ENCODE measurements at places on chromosomes 13 and 19.

DNA sequence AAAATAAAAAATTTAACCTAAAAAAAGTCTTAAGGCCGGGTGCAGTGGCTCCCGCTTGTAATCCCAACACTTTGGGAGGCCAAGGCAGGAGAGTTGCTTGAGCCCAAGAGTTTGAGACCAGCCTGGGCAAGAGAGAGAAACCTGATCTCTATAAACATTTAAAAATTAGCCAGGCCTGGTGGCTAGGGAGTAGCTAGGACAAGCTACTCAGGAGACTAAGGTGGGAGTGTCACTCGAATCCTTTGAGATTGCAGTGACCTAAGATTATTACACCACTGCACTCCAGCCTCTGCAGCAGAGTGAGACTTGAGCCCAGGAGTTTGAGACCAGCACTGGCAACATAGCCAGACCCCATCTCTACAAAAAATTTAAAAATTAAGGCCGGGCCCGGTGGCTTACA lies 1.1 kb downstream of the CCDC97 start:
- no peak for DNase-seq

DNA sequence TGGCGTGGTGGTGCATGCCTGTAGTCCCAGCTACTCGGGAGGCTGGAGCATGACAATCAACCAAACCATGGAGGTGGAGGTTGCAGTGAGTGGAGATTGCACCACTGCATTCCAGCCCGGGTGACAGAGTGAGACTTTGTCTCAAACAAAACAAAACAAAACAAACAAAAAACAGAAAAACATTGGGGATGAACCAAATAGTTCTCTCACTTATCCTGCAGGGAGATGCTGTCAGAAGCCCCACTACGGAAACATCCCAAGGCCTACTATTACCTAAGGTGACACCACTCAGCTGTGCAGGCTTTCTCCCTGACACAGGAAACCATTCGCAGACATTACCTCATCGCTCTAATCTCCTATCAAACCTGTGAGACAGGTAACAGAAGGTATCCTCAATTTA lies 113.5 kb downstream of the FOXO1 start:
- no peak for DNase-seq

DNA sequence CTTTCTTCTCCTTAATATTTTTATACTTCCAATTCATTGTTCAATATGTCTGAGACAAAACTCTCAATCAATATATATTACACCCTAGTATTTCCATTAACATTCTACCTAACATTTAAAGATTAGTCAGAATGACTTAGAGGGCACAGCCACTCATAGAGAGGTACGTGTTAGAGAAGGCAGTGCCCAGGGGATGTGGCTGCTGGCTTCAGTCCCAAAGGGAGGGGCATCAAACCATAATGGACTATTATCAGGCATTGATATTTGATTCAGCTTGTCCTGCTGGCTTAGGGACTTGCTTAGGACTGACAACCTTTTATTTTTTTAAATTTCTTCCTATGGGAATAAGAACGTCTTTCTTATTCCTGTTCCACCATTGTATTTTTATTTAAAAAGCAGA lies 1392.0 kb upstream of the ATXN8OS start:
- no peak for DNase-seq

DNA sequence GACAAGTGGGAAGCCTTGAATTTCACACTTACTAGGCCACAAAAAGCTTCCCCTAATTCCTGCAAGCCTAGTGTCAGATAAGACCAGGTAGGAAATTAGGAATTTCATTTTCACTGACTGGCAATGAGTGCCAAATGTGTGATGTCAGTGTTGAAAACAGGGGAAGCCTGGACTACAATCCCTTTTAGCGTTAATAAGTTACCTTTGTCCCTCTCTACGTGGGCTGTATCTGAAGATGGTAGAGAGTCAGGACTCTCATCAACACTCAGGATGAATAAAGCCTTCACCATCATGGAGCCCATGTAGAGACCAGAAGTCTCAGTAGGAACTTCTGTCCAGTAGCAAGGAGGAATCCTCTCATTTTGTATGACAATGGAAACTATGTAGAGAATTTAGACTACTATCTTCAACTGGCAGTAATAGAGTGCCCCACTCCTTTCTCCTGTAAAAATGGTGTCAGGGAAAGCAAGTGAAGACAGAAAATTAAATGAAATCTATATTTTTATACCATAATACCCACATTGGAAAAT lies 324.1 kb upstream of the KLHL1 start:
- DNase-seq: no peak

GRCh38 chr19:30280018-30280417 lies 92.2 kb upstream of the ZNF536 start:
- no peak for DNase-seq

- no peak for DNase-seq
These were observed 28.3 kb downstream of the CNMD start for GRCh38 chr13:52711286-52711685.

GRCh38 chr13:54287062-54287764 lies 1258.6 kb downstream of the OLFM4 start:
- DNase-seq: no peak

GRCh38 chr19:2798733-2799132 lies 13.4 kb downstream of the THOP1 start:
- no peak for DNase-seq

DNA sequence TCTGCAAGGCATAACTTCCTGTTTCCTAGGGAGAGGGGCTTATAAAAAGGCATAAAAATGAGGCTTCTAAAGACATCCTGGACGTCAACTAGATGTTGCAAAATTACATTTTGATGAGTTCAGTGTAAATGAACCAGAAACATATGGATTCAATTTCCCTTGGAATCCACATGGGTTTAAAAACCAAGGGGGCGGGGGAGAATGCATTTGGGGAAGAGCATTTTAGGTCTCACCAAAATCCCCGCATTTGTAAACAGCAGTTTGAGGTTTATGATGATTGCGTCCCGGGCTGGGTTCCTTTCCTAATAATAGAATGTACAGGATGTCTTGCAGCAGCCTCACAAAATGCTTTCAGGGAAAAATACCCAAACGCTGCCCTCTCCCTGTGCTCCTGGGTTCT lies 407.8 kb downstream of the ZNF536 start:
- no peak for DNase-seq

DNA sequence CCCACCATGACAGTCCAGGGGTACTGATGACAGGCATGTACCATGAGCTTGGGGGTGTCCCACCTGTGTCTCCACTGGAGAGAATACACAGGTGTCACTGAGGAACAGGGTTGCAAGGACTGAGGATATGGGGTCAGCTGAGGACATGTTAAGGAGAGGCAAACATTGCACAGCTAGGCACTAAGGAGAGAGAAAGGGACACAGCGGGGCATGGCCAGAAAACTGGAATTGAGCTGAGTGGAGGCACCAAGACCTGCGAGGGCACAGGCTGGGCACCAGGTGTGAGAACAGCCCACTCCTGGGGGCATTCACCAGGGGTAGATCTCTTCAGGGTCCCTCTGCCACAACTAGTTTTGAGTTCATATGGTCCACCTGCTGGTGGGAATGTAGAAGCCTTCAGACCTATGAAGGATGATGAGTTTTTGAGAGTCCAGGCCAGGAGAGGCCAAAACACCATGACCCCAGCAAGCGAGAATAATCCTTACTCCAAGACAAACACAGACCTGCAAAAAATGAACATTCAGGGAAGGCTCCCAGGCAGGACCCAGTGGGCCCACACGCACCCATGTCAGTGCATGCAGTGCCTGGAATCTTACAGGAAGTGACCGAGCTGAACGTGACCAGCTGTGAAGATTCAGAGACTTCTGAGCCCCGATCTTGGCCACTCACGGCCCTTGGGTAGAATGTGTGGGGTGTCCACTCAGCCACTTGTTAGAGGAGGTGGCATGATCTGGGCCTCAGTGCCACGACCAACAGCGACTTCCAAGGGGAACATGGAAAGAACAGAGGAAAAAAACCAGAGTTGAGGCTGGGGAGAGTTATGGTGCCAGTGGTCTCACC lies 1.4 kb upstream of the ZNF584 start:
- DNase-seq: no peak

GRCh38 chr19:31538879-31539278 lies 189.6 kb upstream of the TSHZ3 start:
- no peak for DNase-seq

DNA sequence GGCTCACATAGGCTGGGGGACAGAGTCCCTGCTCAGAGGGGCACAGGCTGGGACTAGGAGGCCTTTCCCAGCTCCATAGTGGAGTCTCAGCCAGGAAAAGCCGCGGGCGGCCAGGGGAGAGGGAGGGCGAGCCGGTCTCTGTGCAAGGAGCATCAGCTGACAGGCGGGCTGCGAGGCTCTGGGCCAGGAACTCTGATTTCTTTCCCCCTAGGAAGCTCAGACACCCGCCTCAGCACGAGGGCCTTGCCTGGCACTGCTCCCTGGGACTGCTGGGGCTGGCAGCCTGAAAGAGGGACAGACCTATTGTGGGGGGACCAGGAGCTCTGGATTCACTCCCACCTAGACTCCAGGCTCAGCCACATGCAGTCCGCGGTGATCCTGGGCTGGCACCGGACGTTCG lies 2.2 kb upstream of the PLK5 start:
- DNase-seq: no peak

- no peak for DNase-seq
These were observed 54.0 kb upstream of the MYO16 start for GRCh38 chr13:108575430-108575829.

DNA sequence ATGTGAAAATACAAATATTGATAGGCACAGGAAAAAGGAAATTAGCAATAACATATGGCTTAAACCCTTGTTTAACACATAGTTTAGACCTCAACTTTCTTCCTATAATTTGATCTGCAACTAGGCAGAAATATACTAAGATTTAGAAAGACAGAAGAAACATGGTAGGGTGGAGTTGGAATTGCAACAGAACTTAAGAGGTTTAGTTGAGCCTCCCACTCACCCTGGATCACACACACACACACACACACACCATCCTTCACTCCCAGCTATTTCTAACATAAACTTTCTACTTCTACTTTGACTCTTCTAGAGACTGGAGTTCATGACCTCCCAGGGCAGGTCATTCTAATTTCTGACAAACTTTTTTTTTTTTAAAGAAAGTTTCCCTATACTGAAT lies 47.4 kb downstream of the FLT3 start:
- no peak for DNase-seq

GRCh38 chr13:113506025-113506685 lies 15.6 kb upstream of the DCUN1D2 start:
- no peak for DNase-seq

DNA sequence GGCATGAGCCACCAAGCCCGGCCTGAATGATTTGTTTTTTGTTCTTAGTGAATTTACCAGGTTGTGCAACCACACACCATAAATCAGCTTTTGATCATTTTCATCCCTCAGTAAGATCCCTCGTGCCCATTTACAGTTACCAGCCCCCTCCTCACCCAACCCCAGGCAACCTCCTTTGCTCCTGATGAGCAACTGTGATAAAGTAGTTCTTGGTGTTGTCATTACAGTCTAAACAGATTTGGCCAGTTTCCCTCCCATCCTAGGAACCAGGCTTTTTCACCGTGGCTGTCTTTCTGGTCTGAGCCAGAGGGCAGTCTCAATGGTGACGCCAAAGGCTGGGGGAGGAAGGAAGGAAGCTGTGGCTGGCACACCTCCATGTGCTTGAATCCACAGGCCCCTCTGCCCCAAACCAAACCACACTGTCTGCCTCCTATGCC lies 61.2 kb upstream of the WDFY2 start:
- no peak for DNase-seq

DNA sequence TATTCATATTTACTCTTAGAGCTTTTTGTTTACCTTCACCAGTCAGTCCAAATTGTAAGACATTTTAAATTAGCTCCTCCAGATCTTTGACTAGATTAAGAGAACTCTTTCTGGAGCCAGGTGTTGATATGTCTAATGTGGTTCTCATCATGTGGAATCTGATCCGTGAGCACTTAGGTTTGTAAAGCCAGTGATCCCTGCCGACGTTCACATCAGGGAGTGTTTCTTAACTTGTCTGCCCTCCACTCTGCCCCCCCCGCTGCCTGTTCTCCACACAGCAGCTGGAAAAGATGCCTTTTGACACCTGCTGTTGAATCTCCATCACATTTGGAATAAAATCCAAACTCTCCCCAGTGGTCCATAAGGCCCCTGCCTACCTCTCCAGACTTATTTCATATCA lies 17.7 kb downstream of the METTL21C start:
- DNase-seq: no peak

GRCh38 chr13:66329988-66330451 lies 900.1 kb downstream of the PCDH9 start:
- DNase-seq: no peak

DNA sequence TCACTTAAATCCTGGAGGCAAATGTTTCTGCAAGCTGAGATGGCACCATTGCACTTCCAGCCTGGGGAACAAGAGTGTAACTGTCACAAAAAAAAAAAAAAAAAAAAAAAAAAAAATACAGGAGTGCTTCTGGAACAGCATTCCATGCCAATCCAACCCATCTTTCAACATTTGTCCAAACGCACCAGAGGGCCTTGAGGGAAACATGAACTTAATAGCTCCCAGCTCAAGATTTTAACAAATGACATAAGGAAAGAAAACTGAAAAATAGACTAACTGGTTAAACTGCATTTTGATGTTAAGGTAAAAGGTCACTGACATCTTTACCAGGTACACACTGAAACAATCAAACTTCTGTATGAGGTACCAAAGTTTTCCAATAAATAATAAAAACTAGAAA lies 47.7 kb upstream of the ZNF83 start:
- DNase-seq: no peak

DNA sequence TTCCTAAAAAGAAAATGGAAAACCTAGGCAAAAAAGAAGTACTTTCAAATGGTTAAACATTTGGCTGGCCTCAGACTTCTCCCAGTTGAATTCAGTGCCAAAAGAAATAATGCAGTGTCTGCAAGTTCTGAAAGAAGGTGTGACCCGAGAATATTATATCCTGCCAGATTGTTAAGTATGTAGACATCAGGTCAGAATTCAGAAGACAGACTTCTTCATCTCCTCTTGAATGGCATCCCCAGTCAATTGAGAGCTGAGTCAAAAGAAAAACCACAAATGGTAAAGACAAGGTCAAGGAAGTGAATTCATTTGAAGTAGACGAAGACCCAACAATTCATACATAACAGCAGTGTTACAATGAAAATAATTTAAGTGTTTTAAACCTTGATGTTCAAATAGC lies 194.5 kb downstream of the NBEA start:
- DNase-seq: no peak

DNA sequence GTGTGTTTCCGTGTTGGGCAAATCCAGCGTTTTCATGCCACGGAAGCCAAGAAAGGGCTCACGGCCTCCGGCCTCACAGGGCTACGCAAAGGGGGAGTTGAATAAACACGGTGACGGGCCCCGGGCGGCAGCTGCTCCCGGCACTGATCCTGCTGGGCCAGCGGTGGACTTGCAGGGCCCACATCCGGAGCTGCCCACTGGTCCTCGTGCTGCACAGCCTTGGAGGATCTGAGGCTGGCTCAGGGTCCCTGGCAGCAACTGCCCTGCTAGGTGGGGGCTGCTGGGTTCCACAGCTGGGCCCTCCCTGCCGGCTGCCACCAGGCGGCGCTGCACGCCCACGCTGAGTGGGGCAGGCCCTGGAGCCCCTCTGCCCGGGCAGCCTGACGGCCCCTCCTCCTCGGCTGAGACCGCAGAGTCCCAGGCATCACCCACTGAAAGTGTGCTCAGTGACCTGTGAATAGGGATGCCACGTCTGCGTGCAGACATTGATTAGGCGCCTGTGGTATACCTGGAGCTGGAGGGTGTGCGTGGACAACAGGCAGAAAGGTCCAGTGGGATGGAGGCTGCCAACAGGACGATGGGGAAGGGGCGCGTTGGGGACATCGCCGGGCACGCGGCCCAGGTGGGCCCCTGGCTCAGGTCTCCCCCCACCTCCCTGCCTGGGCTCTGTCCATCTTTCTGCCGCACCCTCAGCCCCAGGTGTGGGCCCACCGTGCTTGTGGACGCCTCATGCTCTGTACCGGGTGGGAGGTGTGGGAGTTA lies 5.3 kb upstream of the HCN2 start:
- no peak for DNase-seq

- DNase-seq: no peak
These were observed 11.7 kb upstream of the PTPRS start for GRCh38 chr19:5352229-5352763.
